Diencephalon (tissue), 1 donor: ENCODE measurements at places on chromosomes 7 and 10. TPM values are rescaled to one million over a fixed set of nuclear protein-coding genes. Genes with fewer than 3 reads are reported as not detected.

Gene PSMC2
- total RNA-seq = 102 TPM

Gene KIAA1549
- 30.4 TPM for total RNA-seq

Gene IKZF1
- total RNA-seq = 3.7 TPM

Gene NKX1-2
- total RNA-seq = 1.8 TPM

Gene CDK13
- 127 TPM for total RNA-seq
